T follicular helper cell (primary cell): ENCODE measurements at places on chromosomes 3 and 15.

- DNase-seq = no peak
Measured at GRCh38 chr15:92332125-92332899, 61.4 kb upstream of the ST8SIA2 start.

DNA sequence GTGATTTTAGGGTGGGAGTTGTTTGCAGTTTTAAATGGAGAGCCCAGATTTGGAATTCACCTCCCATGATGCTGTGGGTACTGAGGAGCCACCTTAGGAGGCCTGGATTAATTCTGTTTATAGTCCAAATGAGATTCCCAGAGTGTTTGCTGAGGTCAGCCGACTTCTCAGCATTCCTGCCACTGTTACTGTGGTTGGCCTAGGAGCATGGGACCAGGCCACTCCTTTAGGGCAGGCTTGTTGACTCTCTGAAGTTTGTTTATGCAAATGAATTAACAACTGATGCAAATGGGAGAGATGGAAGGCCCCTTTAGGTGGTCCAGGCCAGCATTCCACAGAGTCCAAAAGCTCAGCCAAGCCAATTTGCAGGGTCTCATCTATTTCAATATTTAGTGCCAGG lies 46.1 kb downstream of the CACNA2D3 start:
- no peak for DNase-seq

DNA sequence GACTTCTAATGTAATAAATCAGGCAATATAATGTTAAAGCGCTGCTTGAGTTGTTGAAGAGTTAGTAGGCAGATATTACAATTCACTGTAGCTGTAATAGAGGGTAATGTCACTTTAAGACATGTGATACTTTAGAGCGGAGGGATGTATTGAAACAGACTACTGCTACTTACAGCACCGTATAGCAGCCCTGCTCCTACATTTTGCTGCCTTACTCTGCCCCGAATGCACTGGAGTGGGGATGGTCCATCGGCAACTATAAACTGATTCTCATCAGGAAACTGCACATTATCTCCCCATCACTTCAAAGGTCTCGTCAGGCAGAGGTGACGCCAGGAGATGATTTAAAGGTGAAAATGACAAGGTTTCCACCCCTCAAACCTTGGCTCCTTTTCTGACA lies 349.7 kb upstream of the SUCLG2 start:
- no peak for DNase-seq

DNA sequence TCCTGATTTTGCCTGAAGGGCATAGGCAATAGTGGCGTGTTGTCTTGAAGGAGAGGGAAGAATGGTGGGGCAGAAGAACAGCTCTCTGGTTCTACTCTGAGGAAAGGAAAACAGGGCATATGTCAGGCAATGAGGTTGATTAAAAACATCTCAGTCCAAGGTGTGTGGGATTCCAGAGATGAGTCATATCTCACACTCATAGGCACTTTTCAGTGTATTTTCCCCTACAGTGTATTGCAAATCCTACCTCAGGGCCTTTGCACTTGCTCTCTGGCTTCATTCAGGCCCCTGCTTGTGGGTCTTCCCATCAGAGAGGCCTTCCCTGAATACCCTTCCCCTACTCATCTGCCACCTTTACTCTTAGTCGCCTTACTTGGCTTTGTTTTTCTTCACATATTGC lies 107.8 kb downstream of the SLCO3A1 start:
- DNase-seq = no peak

- DNase-seq = no peak
Measured at GRCh38 chr3:10977892-10978510, 14.5 kb upstream of the SLC6A1 start.

DNA sequence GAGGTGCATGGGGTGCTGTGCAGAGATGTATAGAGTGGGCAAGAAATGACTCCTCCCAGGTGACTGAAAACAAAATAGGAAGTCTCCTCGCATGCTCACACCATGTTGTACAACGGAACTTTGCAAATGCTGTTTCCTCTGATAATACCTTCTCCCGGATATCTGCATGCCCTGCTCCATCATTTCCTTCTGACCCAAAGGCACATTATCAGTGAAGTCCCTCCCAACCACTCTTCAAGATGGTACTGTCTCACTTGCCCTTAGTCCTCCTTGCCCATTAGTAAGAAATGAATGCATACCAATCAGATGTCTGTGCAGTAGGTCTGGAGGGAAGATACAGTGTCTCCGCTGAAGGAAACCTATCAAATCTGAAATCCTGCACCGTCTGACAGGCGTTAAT lies 12.0 kb downstream of the TMED3 start:
- DNase-seq = no peak

- no peak for DNase-seq
Measured at GRCh38 chr3:36124118-36124796, 256.0 kb upstream of the STAC start.

GRCh38 chr3:177150218-177150916 lies 46.9 kb downstream of the TBL1XR1 start:
- no peak for DNase-seq

- DNase-seq = no peak
Measured at GRCh38 chr3:104126463-104126862, 1240.2 kb upstream of the ALCAM start.

- DNase-seq = no peak
Measured at GRCh38 chr3:98580401-98581386, 12.7 kb downstream of the CPOX start.

- DNase-seq = no peak
Measured at GRCh38 chr3:45273681-45274515, 47.8 kb upstream of the TMEM158 start.

DNA sequence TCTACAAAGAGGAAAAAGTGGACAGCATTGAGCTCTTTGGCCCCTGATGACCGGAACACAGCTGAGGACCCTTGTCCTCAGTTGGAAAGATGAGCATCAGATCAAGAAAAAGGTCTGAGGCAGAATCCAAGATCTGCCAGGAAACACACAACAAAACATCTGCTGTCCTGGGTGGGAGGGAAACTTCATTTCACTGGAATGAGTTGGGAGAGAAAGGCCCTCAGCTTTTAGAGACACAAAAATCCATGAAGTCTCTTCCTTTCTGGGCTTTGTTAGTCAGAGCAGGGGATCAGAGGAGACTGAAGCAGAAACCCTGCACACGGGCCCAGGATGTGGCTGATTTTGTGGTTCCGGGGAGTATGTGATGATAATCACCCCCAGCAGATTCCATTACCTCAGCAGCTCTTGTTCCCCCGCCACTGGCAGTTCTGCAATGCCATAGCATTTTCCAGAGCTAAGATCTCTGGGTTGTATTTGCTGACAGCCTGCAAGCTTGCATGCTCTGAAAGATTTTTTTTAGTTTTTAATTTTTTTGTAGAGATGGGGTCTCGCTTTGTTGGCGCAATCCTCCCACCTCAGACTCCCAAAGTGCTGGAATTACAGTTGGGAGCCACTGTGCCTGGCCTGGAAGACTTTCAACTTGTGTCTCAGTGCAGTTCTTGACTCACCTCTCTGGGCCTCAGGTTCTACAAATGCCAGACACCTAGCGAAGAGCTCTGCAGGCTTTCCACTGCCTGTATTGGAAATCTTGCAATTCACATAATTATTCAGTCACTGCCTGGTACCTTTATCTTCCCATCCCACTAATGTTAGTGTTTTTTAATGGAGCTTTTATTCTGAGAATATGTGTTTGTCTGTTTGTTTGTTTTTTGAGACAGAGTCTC lies 5.8 kb upstream of the TATDN2 start:
- DNase-seq = peak; percentile 75

DNA sequence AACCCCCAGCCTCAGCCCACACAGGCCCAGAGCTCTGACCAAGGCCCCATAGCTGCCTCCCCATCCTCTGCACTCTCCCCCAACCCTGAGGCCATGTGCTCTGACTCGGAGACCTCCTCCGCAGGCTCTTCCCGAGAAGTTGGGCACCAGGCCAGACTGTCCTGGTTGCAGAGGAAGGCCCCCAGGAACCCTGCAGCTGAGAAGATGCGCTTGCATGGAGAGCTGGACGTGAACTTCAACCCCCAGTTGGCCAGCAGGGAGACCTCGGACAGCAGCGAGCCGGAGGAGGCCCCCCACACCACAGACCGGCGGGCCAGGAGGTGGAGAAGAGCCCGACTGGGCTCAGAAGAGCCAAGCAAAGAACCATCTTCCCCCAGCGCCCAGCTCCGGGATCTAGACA lies 119.5 kb upstream of the EIF1B start:
- DNase-seq = no peak

DNA sequence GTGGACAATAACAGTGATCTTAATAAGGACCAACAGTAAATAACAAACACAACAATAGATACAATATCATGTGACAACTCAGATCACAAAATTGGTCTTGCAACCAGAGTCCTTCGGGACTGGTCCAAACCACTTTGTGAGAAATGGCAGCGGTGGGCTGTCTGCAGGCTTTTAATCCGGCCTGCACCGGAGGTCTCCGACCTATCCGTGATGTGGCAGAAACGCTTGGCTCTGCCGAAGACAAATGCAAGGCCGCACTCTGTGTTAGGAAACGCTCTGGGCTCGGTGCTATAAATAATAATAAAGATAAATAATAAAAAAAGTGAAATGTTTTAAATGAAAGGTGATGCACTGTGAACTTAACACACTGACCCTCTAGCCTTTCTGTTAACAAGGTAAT lies 810.6 kb upstream of the NR2F2 start:
- no peak for DNase-seq

DNA sequence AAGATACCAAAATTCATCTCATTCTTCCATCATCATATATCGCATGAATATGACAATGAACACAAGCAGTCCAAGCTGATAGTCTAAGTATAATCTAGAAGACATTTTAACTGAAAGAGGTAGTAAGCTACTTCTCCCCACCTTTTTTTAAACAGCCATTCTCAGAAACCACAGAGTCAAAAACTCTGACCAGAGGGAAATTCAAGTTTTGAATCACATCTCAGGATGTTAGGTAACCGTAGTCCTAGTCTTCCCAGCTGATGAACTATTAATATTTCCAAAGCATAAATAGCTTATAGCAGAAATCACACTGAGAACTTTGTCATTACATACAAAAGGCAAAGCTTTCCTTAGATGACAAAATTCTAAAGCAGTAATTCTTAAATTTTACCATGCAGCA lies 25.8 kb downstream of the NPTN start:
- no peak for DNase-seq

DNA sequence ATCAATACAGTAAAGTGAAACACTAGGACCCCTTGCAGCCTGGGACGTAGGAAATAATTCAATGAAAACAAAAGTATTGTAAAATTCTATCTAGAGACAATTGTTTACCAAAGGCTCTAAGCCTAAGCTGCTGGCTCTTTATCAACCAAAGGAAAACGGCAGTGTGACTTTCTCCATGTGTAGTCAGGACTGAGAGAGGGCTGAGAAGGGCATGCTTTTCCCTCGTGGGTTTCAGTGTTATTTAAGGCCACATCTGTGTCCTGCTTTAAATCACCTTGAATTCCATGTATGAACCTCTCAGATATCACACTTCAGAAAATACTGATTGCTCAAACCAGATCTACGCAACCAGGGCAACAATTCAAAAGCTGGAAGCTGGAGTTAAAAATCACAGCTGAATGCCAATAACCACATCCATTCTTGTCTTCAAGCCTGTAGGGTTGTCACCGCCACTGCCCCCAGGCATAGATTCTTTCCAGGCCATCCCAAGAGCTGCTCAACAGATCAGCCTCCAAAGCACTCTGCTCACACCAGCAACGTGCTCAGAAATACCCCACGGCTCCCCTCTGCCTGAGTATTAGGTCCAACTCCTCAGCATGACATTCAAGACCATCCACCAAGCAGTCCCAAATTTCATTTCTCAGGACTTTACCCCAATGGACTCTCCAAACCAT lies 124.0 kb downstream of the SRGAP3 start:
- no peak for DNase-seq

DNA sequence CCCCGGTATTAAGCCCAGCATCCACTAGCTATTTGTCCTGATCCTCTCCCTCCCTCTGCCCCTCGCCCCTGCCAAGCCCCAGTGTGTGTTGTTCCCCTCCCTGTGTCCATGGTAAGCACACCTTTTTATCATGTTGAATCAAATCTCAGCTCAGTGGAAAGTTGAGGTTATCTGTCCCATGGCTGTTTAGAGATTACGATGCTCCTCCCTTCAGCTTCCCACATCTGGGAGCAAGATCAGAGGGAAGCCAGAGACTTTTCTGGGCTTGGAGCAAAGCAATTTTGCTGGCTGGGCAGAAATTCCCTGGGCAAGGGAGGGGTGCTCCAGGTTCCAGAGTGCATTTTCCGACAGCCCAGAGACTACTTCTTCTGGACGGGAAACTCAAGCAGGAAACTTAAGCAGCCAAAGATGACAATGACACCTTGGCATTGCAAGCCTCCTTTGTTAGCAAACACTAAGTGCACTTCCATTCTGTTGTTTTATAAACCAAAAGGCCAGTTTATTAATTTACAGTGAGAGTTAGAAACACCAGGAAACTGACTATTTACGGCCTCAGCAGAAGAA lies 104.5 kb downstream of the MESD start:
- DNase-seq = no peak

DNA sequence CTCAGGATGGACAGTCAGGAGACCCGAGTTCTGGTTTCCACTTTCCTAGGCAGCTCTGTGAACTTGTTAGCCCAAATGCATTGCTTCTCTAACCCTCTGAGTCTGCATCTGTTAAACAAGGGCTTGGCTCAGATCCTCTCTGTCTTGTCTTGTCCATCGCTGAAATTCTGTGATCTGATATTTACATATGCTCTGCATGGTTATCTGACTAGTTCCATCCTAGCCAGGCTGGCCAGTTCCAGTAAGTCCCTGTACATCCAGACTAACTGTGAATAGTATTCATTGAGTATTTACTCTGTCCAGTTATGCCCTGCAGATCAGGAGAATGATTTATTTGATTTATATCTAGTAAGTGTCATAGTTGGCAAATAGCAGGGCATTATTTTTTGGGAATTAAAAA lies 27.0 kb upstream of the SV2B start:
- DNase-seq = no peak

DNA sequence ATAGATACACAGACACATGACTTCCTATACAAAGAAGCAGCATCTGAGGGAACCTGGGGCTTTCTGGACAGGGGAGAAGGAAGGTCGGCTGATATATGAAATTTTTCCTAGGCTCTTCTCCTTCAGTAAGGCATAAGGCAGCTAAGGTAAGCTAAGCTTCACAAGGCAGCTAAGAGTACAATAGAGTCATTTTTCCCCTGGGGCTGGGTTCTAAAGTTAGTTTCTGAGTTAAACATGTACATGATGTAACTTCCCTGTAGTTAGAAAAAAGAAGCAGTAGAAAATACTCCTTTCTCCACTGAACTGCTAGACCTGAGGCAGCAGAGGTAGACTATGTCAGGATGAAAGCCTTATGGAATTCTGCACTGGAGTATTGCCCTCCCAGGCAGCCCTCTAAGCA lies 109.6 kb downstream of the PLD1 start:
- no peak for DNase-seq

DNA sequence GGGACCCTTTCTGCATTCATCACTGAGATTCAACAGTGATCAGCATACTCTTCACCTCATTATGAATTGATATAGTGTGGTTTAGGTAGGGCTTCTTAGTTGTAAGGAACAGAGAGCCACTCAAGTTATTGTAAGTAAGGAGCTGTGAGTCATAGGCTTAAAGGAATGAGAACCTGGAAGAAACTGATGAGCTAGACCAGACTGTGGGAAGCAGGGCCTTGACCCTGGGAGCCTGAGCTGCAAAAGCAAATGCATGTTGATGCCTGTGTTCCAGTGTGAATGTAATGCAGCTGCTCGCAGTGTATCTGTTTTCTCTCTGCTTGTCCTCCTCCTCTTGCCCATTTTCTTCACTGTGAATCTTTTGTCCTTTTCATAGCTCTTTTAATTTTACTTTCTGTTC lies 13.6 kb downstream of the ZKSCAN7 start:
- DNase-seq = no peak

- DNase-seq = no peak
Measured at GRCh38 chr3:113312416-113312815, 101.1 kb downstream of the BOC start.
